ENCODE measurements at places on chromosomes 2 and 18.
A peak's percentile ranks its signal among the peaks of the same experiment; 100 is the strongest.

DNA sequence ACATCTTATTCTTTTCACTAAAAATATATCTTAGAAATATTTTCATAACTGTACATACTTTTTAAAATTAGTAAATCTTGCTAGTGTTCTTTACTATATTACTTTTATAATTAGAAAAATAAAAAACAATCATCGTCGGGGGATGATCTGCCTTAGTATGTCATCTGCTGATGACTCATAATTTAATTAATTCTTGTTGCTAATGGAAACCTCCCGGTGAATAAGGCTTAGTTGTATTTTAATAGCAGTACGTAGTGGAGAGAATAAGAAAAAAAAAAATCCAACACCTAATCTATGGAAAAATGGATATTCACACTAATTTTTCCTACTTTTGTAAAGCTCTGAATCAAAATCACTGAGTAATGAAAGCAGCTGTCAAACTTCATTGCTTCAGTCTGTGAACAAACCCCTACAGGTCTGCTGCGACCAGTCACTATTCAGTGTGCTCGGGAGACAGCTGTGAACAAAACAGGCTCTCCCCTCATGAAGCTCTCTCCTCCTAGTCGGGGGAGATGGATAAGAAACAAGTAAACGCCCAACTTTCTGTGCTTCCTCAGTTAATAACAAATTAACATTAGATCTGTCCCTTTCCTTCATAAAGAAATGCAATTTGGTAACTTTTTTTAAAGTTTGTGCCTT is 97.4 kb upstream of the UPP2 start:
- DNase-seq: no peak

DNA sequence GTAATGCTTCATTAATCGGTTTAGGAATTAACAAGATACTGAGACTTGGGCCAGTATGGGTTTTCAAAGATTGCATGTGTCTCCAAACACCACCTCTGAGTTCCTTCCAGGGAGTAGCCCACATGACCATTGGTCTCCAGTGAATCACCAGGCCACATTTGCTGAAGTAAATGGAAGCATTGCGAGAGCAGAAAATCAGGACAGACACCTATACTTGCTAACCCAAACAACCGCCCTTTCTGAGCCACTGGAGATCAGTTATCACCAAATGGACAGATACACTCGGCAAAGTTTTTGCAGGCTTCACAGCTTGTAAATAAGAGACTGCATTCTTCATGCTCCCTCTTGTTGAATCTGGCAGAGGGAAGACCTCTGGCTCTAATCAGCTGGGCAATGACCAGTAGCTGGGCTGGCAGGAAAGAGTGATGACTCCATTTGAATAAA is 40.9 kb downstream of the GATA6 start:
- no peak for DNase-seq

DNA sequence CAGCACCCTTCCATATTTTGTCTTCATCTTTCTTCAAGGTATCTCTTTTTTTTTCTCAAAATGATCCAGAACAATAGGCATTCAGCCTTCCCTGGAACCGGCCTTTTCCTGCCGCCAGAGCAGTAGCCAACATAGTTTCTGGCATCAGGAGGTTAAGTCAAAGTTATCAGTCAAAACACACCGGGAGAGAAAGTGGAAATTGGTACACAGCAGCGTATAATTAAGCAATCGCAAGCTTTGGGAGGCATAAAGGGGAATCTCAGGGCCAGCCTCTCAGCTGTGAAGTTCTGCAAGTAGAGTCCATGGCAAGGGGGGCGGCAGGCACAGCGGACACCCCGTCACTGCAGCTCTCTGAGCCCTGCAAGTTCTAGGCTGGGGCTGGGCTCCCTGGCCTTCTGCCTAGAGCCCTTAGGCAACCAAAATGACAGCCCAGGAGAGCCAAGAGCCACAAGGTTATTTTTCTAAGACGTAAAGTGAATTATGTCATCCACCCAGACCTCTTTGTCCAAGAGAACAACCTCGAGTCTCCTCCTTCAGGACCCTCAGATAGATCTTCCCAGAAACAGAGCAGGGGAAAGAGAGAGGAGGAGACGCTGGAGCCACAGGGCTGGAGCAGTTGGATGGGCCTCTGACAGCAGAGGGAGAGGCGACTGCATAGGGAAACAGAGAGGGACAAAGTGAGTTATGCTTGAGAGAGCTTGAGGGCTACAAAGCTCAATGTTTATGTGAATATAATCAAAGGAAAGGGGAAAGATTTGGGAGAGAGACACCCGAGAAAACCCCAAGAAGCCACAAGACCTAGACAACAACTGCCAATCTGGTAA is 114.7 kb downstream of the BCL2L11 start:
- DNase-seq: no peak

- DNase-seq: no peak
Measured at GRCh38 chr2:239379641-239380170, 21.1 kb downstream of the HDAC4 start.

GRCh38 chr2:105593221-105593967 is 151.3 kb upstream of the NCK2 start:
- no peak for DNase-seq

DNA sequence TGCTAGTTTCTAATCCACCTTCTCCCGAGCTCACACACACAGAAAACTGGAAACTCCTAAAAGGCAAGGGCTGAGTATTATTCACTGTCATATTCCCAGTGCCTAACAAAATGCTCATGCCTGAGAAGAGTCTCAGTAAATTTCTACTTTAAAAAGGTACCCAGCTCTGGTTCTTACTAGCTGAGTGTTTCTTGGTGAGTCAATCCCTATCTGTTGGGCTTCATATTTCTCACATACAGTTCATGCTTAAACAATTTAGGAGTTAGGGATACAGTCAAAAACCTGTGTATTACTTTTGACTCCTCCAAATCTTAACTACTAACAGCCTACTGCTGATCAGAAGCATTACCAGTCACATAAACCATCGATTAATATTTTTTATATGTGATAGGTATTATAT is 204.9 kb downstream of the EN1 start:
- no peak for DNase-seq

DNA sequence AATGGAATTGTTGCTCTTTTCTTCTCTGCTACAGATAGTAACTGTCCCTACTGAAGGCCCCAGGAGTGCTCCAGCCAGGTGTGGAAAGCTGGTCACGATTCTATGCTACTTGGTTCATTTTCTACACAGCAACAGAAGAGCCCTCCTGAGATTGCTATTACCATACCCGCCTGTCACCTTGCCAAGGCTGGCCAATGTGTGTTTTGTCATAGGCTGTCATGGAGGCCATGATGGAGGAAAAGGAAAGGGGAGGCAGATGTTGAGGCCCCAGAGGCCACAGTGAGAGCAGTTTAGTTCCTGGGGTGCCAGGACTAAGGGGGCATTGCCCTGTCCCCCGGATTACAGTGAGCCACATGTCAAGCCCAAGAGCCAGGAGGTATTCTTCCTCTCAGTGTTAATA is 952 bp downstream of the ELMOD3 start:
- no peak for DNase-seq

- no peak for DNase-seq
Measured at GRCh38 chr2:147758821-147759220, 86.0 kb upstream of the ACVR2A start.

- DNase-seq: no peak
Measured at GRCh38 chr2:203201426-203201825, 37.4 kb upstream of the CYP20A1 start.

- DNase-seq: peak; percentile 84
Measured at GRCh38 chr2:240566203-240567136, 1.8 kb upstream of the RNPEPL1 start.

DNA sequence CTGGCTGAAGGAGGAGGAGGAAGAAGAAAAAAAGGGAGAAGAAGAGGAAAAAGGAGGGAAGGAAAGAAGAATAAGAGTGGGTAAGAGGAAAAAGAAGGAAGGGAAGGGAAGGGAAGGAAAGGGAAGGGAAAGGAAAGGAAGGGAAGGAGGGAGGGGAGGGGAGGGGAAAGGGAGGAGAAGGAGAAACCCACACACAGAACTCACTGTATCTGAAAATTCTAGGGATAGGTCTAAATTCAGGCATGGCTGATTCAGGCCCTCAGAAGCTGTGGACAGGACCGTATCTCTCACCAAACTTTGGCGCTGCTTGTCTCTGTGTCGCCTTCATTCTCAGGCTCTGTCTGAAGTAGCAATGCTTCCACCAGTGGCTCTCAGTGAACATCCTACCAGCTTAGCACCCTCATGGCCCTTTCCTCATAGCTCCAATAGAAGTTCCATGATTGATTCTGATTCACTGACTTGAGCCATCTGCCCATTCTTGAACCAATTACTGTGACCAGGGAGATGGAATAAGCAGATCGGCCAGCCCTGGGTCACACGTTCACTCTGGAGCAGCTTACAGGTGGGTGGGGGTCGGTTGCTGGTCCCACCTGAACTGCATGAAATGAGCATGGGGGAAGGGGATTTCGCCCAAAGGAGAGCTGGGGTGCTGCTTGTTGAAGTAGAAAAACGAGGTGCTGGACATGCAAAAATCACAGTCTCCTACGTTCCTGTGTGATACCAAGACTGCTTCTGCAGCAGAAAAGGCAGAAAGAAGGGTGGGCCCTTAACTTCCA is 59.7 kb downstream of the TTC32 start:
- no peak for DNase-seq

- peak; percentile 74 for DNase-seq
Measured at GRCh38 chr18:28175150-28175929, 1.6 kb downstream of the CDH2 start.

- no peak for DNase-seq
Measured at GRCh38 chr2:220704081-220704480, 868.0 kb downstream of the EPHA4 start.

DNA sequence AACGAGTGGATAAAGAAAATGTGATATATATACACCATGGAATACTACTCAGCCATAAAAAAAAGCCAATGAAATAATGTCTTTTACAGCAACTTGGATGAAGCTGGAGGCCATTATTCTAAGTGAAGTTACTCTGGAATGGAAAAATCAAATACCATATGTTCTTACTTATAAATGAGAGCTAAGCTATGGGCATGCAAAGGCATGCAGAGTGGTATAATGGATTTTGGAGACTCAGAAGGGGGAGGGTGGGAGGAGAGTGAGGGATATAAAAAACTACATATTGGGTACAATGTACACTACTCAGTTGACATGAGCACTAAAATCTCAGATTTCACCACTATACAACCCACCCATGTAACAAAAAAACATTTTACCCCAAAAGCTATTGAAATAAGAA is 1.7 kb upstream of the MSGN1 start:
- DNase-seq: no peak

DNA sequence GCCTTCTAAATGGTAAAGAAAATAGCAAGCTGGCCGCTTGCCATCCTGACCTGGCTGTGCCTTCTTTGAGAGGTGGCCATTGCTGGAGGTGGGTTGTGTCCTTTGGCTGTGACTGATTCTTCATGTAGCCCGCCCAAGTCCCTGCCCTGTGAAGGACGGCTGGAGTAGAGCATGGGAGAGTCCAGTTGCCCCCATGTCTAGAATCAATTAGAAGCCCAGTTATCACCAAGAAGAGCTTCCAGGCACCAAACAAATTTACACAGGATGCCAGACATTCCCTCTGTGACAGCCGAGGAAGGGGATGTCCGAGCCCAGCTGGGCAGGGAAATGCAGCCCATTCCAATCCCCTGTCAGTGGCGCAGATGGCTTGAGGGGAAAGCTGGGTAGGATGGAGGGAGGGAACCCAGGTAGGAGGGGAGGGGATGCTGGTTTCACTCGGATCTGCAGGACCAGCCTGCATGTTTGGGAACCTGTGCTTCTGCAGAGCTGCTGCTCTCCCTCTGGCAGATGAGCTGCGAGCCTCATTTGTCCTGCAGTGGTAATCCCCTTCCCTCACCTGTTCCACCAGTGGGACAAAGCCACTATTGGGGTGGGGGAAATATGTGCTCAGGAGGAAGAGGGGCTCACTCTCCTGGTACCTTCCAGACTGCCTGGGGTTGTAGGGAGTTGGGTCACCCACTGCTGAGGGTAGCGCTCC is 25.7 kb upstream of the ASB18 start:
- no peak for DNase-seq

GRCh38 chr2:10879624-10880585 is 31.8 kb upstream of the KCNF1 start:
- DNase-seq: no peak

- no peak for DNase-seq
Measured at GRCh38 chr2:5700551-5700950, 8.4 kb downstream of the SOX11 start.

- no peak for DNase-seq
Measured at GRCh38 chr18:69943021-69943420, 4.7 kb downstream of the CD226 start.

DNA sequence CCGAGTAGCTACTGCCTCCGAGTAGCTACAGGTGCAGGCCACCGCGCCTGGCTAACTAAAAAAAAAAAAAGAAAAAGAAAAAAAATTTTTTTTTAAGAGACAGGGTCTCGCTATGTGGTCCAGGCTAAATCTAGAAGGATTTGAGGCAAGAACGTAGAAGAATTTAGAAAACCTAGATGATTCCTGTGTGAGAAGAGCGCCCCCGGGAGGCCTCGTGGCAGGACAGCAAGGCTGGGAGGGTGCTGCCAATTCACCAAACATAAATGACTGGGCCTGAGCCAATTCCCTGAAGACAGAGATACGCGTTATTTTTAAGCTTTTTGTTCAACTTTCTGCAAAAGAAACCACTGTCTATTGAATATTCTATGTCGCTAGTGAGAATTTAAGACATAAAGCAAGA is 90.1 kb upstream of the TGFA start:
- peak; percentile 25 for DNase-seq

DNA sequence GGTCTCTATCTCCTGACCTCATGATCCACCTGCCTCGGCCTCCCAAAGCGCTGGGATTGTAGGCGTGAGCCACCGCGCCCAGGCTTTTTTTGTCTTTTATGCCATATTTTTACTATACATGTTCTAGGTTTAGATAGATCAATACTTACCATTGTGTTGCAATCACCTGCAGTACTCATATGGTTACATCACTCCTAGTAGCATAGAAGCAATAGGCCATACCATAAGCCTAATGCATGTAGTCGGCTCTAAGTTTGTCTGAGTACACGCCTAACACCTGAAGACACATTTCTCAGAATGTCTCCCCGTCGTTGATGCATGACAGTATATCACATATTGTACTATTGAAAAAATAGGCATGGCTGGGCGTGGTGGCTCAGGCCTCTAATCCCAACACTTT is 27.1 kb upstream of the TGIF1 start:
- DNase-seq: no peak

DNA sequence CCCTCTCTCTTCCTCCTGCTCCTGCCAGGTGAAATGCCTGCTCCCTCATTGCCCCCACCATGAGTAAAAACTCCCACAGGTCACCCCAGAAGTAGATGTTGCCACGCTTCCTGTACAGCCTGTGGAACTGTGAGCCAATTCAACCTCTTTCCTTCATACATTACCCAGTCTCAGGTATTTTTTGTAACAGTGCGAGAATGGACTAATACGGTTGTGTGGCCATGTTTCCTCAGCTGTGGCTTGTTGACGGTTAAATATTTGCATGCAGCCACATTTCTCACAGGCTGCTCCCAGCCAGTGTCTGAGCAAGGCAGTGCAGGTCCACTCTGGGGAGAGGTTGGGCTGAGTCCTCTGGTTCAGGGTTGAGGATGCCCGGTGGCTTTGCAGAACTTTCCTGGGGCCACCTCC is 27.8 kb upstream of the COPS8 start:
- no peak for DNase-seq

All from endothelial cell (in vitro differentiated cells).